Activated CD4-positive, alpha-beta T cell treated with anti-CD3 and anti-CD28 coated beads for 36 hours (primary cell): ENCODE measurements at places on chromosomes 5 and 9. TPM values are rescaled to one million over a fixed set of nuclear protein-coding genes. Genes with fewer than 3 reads are reported as not detected.

LEAP2 gene
- 2.5 TPM for total RNA-seq

MEGF10 gene
- total RNA-seq, result not detected

ESM1 gene
- total RNA-seq, result not detected

PCDHB13 gene
- not detected for total RNA-seq

NEUROG1 gene
- total RNA-seq, result not detected

TEX48 gene
- total RNA-seq, result 0.75 TPM

FBP1 gene
- 0.47 TPM for total RNA-seq

SOHLH1 gene
- total RNA-seq, result not detected

FAM120A gene
- 115 TPM for total RNA-seq

HMCN2 gene
- total RNA-seq, result 0.05 TPM

TMEM8B gene
- 6.9 TPM for total RNA-seq

STC2 gene
- total RNA-seq, result 31.5 TPM

- DNase-seq, result no peak
- H3K4me1 ChIP-seq, result peaks cover 9% of the 10 kb centered on the region
- no peak overlapping the region for H3K4me3 ChIP-seq
- H3K36me3 ChIP-seq, result peaks cover 13% of the 10 kb centered on the region
- no peak overlapping the region for H3K27ac ChIP-seq
These were observed 18.9 kb upstream of the NSMF start for GRCh38 chr9:137477778-137478612.

GRCh38 chr5:16935231-16936149 is 598 bp downstream of the MYO10 start:
- peak; percentile 63 for DNase-seq
- peaks cover 22% of the 10 kb centered on the region for H3K4me1 ChIP-seq
- H3K36me3 ChIP-seq, result no peaks in the 10 kb centered on the region
- H3K27ac ChIP-seq, result peak overlapping the region; percentile 4
- peak overlapping the region; percentile 75 for H3K4me3 ChIP-seq
- H3K27me3 ChIP-seq, result peaks cover 66% of the 10 kb centered on the region

GRCh38 chr5:63050916-63051315 is 472.3 kb downstream of the LRRC70 start:
- H3K4me1 ChIP-seq, result no peaks in the 10 kb centered on the region
- no peak overlapping the region for H3K4me3 ChIP-seq
- no peak overlapping the region for H3K27ac ChIP-seq
- no peaks in the 10 kb centered on the region for H3K36me3 ChIP-seq
- DNase-seq, result no peak

GRCh38 chr5:133389066-133389590 is 223.2 kb downstream of the FSTL4 start:
- no peak overlapping the region for H3K27ac ChIP-seq
- H3K4me1 ChIP-seq, result no peaks in the 10 kb centered on the region
- H3K36me3 ChIP-seq, result no peaks in the 10 kb centered on the region

DNA sequence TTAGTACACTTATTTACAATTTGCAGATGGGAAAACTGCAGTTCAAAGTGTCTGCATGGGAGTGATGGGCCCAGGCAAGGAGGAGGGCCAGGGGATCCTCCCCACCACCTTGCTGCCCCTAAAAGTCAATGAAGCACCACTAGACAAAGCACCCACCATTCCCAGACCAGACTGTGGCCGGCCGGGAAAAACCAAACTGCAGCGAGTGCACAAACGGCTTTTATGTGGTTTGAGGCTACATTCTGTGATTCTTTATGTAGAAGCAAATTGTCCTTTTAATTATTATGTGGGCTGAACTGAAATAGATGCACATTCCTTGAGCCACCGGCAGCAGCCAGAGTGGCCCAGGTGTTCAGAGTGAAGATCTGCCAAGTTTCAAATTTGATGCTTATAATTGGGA is 585.3 kb upstream of the KLF4 start:
- H3K4me1 ChIP-seq, result no peaks in the 10 kb centered on the region
- no peaks in the 10 kb centered on the region for H3K27me3 ChIP-seq
- no peak overlapping the region for H3K4me3 ChIP-seq
- H3K27ac ChIP-seq, result no peak overlapping the region
- H3K36me3 ChIP-seq, result no peaks in the 10 kb centered on the region

GRCh38 chr5:83149671-83150070 is 72.3 kb downstream of the XRCC4 start:
- H3K27me3 ChIP-seq, result no peaks in the 10 kb centered on the region
- no peaks in the 10 kb centered on the region for H3K4me1 ChIP-seq
- H3K4me3 ChIP-seq, result no peak overlapping the region

DNA sequence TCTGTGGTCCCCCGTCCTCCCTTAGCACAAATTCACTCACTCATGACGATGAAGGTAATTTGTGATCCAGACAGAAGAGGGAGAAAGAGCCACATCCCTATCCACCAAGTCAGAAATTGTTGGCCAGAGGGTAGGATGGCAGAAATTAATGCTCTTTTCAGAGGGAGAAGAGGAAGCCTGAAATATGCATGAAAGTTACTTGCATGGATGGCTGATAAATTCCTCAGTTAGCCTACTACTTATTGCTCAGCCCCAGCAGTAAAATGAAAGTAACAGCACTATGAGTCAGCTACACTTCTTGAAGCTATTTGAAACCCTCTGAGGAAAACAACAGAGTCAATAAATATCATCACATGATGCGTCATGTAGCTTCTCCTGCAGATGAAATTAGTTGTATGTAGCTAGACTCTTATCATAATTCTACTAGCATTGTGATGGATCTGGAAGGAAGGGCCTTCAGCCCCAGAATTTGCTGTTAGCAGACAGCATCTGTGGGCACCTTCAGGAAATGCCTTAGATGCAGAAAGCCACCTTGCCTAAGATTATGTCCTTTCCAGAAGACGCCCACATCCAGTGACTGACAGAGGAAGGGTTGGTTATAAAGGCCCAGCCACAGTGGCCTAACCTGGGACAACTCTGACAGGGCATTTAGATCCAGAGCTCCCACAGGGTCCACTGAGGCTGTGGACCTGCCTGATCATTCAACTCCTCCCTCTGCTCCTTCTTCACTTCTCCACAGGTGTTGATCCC is 81.2 kb upstream of the CCDC112 start:
- H3K27ac ChIP-seq, result no peak overlapping the region
- H3K4me3 ChIP-seq, result no peak overlapping the region
- DNase-seq, result no peak
- H3K4me1 ChIP-seq, result peaks cover 14% of the 10 kb centered on the region
- peaks cover 9% of the 10 kb centered on the region for H3K27me3 ChIP-seq

DNA sequence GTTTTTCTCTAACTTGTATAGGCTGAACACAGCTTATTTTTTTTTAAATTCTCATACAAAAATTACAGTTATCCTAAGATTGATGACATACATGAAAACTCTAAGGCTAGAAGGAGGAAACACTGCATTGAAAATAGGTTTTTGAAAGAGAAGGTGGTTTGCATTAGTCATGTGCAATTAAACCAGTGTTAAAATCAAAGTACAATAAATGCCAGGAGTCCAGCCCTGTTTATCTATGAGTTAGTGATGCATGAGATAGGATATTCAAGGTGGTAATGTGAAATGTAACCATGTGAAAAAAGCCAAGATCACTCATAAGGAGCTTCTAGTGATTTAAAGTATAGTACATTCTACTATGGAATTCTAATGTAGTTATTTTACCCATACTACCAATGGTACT is 444.9 kb upstream of the CYLC2 start:
- no peaks in the 10 kb centered on the region for H3K36me3 ChIP-seq
- no peak overlapping the region for H3K4me3 ChIP-seq
- H3K27me3 ChIP-seq, result no peaks in the 10 kb centered on the region

GRCh38 chr5:127961006-127961762 is 122.4 kb upstream of the SLC12A2 start:
- no peak overlapping the region for H3K4me3 ChIP-seq
- no peaks in the 10 kb centered on the region for H3K27me3 ChIP-seq

- peaks cover 58% of the 10 kb centered on the region for H3K36me3 ChIP-seq
- DNase-seq, result no peak
- no peak overlapping the region for H3K4me3 ChIP-seq
- peak overlapping the region; percentile 79 for H3K27ac ChIP-seq
- H3K27me3 ChIP-seq, result no peaks in the 10 kb centered on the region
These were observed 6.2 kb downstream of the TUT7 start for GRCh38 chr9:86347991-86348390.

DNA sequence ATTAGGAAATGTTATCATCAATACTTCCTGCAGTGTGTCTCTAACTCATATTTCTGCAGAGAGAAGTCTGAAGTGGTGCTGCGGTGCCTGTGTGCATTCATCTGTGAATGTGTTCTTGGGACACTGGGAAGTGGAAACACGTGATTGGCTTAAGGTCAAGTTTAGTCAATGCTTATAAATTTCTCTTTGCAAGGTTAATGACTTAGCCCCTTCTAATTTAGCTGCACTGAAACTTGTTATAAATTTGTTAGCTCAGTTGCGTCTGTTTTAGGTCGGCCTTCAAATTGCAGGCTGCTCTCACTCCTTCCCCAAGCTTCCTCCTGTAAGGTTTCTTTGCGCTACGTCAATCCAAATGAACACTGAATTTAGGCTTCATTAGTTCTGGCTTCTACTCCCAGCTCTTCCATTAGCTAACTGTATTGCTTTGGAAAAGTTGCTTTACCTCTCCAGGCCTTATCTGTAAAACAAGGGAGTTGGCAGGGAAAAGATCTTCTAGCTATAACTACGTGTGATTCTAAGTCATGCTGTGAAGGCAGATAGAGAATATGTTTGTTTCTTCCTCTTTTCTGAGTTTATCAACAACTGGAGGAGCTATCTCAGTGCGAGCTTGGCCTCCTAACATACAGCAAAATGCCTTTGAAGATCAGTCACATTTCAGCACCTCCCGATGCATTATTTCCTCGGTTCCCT is 341.8 kb downstream of the NFIB start:
- H3K36me3 ChIP-seq, result no peaks in the 10 kb centered on the region
- H3K4me1 ChIP-seq, result no peaks in the 10 kb centered on the region
- no peak for DNase-seq
- H3K27ac ChIP-seq, result no peak overlapping the region

DNA sequence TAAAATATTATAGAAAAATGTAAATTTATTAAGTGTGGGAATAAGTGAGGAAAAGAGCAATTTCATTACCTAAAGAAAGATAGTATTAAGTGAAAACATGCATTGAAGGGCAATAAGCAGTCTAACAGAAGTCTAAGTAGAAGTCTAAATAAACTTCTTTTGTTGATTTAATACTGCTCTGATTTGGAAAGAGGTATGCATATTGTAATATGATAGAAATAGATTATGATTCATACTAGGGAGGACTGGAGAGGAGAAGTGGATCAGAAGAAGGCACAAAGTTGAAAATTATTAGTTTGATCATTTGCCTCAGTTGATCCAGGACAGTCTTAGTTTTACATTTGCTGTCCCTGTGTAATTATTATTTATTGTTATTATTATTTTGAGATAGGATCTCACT is 6.6 kb upstream of the ERBIN start:
- H3K4me1 ChIP-seq, result peaks cover 13% of the 10 kb centered on the region
- H3K27ac ChIP-seq, result no peak overlapping the region
- no peaks in the 10 kb centered on the region for H3K27me3 ChIP-seq
- H3K4me3 ChIP-seq, result no peak overlapping the region
- no peak for DNase-seq

DNA sequence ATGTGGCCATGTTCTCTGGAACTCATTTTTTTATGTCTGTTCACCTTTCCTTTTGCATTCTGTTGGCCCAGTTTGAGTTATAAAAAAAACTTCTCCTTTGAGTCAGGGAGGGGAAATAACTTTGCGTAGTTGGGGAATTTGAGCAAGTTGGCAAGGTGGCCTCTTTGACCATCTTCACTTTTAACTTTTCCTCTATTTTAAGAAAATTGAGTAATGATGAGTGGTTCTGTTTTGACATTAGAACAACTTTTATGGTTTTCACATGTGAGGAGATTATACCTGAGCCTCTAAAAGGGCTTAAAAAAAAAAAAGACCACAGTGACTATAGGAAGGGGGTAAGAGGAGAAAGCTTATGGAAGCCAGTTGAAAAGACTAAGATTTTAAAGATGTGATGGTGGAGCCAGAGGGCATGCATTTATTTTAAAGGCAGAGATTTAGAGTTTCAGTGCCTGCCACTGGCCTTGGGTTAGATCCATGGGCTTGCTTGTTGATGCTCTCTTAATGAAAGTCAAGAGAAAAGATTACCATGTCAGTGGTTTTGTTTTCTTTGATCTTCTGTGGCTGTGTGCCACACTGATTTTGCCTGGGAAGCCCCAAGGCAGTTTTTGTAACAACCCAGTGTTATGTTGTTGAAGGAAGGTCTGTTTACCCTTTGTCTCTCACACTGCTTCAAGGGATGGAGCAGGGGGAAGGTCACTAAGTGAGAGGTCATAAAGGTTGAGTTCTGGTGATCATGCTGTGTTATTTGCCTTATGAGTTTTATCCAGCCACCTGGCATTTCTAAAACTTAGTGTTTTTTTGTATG is 219.7 kb upstream of the CD180 start:
- no peak overlapping the region for H3K27ac ChIP-seq
- no peaks in the 10 kb centered on the region for H3K36me3 ChIP-seq
- H3K4me1 ChIP-seq, result peaks cover 14% of the 10 kb centered on the region
- no peak overlapping the region for H3K4me3 ChIP-seq

- H3K27ac ChIP-seq, result peak overlapping the region; percentile 69
- peaks cover 38% of the 10 kb centered on the region for H3K36me3 ChIP-seq
- DNase-seq, result no peak
These were observed 54.1 kb downstream of the SPEF2 start for GRCh38 chr5:35671541-35672295.

DNA sequence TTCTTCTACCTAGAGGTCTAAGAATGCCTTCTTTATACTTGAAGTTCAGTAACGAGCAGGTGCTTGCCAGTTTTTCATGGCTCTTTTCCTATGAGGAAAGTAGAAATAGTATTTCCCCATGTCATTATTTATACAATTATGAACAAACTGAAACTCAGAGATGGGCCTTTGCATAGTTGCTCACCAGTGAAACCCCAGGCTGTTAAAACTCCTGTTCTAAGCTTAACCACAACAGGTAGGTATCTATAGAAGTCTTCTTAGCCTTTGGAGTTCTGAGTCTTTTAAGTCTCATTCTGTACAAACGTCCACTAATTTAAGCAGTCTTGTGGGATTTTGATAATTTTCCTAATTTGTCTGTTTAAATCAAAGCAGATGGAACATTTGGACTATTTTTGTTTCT is 90.1 kb downstream of the STARD4 start:
- H3K27me3 ChIP-seq, result no peaks in the 10 kb centered on the region
- H3K36me3 ChIP-seq, result peaks cover 39% of the 10 kb centered on the region
- H3K4me3 ChIP-seq, result no peak overlapping the region
- H3K4me1 ChIP-seq, result peaks cover 15% of the 10 kb centered on the region

- no peaks in the 10 kb centered on the region for H3K4me1 ChIP-seq
- H3K4me3 ChIP-seq, result no peak overlapping the region
- H3K36me3 ChIP-seq, result no peaks in the 10 kb centered on the region
- no peak for DNase-seq
These were observed 81.8 kb downstream of the LURAP1L start for GRCh38 chr9:12856603-12857002.

DNA sequence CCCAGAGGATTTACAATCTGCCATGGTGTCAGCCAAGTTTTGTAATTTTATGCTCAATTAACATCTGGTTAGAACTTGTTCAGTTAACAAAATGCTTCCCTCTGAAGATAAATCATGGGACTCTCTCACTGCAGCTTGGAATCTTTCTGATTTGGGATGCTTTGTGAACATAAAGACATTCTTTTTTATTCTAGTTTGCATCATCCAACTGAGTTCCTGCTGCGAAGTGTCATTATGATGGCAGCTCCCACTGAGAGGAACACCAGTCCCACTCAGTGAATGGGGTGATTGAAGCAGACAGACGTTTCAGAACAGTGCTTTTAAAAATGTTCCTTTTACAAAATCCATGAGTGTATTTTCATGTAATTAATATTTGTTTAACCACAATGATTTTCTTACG is 863.8 kb downstream of the TLE4 start:
- no peaks in the 10 kb centered on the region for H3K27me3 ChIP-seq
- no peak for DNase-seq
- H3K4me3 ChIP-seq, result no peak overlapping the region
- H3K4me1 ChIP-seq, result no peaks in the 10 kb centered on the region
- H3K36me3 ChIP-seq, result no peaks in the 10 kb centered on the region

- DNase-seq, result no peak
- H3K27ac ChIP-seq, result no peak overlapping the region
- no peaks in the 10 kb centered on the region for H3K4me1 ChIP-seq
These were observed 81.8 kb downstream of the GDNF start for GRCh38 chr5:37757980-37758582.
